ENCODE measurements at places on chromosomes 5 and 9.

GRCh38 chr9:106857811-106858470, 5.0 kb upstream of the ZNF462 start:
- DNase-seq = no peak

DNA sequence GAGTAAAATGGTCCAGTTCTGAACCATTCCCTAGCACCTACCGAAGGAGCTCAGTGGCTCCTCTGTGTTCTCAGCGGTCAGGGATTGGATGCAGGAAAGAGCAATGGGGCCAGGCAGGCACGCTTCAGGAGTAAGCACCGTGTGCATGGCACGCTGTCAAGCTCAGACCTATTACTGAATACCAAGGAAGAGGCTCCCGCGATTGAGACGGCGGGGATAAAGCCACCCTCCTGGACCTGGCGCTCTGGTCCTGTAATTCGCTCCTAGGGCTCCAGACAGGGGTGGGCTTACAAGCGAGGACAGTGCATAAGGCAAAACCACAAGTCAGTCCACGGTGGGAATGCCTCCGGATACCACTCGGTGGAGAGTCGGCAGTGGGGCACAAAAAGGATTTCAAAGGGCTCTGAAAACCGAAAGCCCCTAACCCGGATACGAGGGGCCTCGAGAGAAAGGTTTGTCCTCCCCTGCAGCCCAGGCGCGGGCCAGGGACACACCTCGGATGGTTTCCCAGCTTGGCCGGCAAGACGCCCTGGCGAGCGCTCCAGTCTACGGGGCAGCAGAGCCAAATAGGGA, 988 bp downstream of the OXCT1 start:
- DNase-seq = no peak

DNA sequence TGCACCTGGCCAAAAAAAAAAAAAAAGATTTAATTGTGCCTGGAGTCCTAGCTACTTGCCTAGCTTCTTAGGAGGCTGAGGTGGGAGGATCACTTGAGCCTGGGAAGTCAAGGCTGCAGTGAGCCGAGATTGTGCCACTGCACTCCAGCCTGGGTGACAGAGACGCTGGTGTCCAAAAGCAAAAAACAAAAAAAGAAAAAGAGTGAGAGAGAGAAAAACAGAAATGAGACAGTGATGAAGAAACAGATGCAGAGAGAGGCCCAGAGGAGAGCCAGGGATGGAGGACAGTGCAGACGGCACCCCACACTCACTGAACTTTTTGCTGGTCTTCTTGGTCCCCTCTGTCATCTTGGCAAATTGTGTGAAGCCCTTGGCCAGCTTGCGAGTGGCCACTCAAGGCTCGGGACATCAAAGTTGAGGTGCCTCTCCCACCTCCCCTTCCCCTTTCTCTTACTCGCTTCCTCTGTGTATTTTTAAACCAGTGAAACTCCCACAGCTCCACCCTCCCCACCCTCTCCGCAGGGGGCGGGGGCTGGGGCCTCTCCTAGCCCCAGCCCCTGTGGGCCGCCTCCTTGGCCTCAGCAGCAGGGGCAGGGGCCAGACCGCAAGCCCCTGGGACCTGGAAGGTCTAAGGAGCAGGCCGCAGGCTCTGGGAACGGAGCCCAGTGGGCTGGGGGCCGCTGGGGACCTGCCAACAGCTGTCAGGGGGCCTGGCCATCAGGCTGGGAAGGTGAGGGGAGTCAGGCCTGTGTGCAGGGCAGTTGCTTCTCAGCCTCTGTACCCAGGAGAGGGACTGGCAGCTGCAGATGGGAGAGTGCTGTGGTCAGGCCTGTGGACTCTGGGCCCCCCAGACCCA, at the start of gene SH2D3C:
TSS of gene SH2D3C (minus strand) at position 387 of the 856 bp plus-strand sequence. CDS start at position 348, 39 bp downstream.
- DNase-seq = no peak

GRCh38 chr5:98927989-98928872, 576 bp downstream of the CHD1 start:
- DNase-seq = peak; percentile 46

- no peak for DNase-seq
These were observed 857.1 kb downstream of the TAF11L14 start for GRCh38 chr5:18491349-18491748.

GRCh38 chr5:88428633-88429032, 160.0 kb upstream of the TMEM161B start:
- no peak for DNase-seq

GRCh38 chr5:72234265-72234700, 85.8 kb downstream of the MRPS27 start:
- no peak for DNase-seq

DNA sequence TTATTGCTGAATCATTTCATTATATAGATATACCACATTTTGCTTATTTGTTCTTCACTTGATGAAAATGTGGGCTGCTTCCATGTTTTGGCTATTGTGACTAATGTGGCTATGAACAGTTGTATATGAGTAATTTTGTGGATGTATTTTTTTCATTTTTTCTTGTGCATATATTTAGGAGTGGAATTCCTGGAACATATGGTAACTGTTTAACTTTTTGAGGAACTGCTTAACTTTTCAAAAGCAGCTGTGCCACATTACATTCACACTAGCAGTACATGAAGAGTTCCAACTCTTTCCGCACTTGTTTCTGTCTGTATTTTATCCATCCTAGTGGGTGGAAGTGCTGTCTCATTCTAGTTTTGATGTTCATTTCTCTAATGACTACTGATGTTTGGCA, 67.8 kb downstream of the JAK2 start:
- DNase-seq = no peak

DNA sequence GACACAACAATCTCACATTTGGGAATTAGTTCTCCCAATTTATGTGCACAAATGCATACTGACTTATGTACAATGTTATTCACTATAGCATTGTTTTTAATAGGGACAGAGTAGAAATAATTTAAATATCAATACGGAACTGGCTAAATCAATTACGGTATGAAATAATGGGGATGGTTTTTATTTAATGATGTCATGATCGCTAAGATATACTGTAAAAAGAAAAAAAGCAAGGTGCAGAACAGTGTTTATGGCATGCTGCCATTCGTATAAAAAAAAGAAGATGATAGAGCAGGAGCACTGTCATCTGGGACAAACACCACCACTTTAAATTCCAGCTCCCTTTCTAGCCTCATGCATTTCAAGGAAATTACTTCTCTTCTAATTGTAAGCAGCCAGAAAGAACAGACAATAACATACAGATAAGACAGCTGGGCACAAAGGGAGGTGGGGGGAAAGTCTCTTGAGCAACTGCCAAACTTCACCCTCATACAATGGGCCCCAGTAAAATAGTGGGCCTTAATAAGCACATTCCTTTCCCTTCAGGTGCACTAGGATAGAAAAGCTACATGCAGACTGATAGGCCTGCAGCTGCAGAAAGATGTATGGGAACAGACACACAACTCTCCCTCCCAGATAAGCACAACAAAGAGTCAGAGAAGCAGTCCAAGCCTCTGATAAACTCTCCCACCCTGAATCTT, 8.4 kb downstream of the SREK1IP1 start:
- DNase-seq = no peak

GRCh38 chr5:118405650-118406061, 582.7 kb downstream of the DTWD2 start:
- DNase-seq = no peak

DNA sequence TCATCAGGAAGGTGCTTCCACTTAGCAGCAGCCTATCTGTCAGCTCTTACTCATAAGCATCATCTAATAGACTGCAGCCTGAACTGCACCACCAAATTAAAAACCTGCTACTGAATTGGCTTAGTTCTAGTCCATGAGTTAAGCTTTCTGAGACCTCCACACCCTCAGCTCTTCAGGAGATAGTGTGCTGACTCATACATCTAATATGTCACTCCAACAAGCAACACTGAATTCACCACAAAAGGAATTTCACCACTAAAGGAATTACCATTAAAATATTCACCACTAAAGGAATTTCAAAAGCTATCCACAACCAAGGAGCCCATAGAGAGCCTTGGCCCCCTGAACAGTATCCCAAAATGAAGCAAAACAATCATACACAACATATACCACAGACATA, 418.5 kb upstream of the RORB start:
- DNase-seq = no peak

DNA sequence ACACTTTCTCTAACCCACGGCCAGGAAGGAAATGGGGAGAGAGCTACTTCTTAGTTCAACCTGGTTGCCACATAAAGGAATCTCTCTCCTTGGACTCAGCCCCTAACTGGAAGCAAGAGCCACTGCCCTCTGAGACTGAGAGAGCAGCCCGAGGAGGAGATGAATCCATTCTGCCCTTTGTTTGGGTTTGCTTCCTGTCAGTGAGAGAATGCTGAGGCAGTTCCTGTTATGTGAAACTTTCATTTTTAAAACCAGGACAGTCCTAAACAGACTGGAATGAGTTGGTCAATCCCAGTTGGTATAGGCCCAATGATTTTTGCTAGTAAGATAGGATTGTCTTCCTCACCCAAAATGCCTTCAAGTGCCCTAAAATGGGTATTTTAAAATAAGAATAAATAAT, 205.1 kb downstream of the NTRK2 start:
- no peak for DNase-seq

- DNase-seq = no peak
These were observed 61.8 kb upstream of the STXBP1 start for GRCh38 chr9:127550282-127550681.

DNA sequence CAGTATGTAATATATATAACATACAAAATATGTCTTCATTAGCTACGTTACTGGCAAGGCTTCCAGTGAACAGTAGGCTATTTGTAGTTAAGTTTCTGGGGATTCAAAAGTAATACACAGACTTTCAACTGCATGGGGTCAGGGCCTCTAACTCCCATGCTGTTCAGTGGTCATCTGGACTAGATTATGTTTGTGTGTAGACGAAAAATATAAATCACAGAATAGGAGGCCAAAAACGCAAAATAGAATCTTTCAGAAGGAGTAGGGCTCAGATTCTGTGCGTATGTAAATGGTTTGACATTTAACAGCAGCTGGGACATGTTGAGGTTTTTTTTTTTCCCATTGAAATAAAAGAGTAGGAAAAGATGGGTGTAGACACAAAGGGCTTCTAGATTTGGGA, 1048.7 kb upstream of the WWC1 start:
- no peak for DNase-seq

DNA sequence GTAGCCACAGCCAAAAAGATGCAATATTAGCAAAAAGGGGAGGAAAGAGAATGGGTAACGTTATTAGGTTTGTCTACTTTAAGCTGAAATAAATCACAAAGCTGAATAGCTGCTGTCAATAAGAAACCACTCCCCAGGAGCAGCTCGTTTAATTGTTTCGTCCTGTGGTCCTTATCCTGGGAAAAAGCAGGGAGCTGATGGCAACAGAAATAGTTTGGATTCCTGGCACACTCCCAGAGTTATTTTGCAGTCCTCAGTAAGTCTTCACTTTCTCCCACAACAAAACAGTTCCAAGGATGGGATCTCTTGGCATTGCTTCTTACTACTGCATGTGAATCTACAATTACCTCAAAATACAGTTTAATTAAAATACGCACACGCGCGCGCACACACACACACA, 28.8 kb downstream of the FRMD3 start:
- DNase-seq = no peak

DNA sequence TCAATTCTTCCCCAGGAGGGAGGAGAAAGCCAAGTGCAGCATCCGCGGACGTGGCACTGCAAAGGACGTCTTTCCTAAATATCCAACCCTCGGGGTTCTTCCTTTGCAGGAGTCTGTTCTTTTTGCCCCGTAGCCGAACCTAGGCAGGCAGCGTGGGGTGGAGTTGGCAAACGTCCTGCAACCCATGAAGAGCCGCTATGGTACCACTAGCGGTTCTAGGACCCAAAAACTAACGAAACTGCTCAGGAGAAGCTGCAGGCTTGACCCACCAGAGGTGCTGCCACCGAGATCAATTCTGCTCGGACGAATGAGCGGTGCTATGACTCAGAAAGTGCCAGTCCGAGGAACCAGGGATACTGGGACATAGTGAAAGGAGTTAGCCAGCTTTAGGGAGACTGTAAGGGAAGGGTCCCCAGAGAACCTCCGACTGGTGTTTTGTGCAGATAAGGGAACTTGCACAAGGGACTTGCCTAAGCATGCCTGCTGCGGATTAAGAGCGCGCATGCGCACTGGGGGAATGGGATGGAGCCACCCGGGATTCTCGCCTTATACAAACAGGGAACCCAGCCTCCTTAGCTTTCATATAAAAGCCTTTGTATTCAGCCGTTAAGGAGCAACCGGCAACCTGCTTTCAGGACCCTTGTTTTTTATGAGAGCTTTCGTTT, 32.7 kb downstream of the ANXA2R start:
- DNase-seq = peak; percentile 45

- DNase-seq = no peak
These were observed 5.0 kb downstream of the LAMC3 start for GRCh38 chr9:131013771-131014676.

DNA sequence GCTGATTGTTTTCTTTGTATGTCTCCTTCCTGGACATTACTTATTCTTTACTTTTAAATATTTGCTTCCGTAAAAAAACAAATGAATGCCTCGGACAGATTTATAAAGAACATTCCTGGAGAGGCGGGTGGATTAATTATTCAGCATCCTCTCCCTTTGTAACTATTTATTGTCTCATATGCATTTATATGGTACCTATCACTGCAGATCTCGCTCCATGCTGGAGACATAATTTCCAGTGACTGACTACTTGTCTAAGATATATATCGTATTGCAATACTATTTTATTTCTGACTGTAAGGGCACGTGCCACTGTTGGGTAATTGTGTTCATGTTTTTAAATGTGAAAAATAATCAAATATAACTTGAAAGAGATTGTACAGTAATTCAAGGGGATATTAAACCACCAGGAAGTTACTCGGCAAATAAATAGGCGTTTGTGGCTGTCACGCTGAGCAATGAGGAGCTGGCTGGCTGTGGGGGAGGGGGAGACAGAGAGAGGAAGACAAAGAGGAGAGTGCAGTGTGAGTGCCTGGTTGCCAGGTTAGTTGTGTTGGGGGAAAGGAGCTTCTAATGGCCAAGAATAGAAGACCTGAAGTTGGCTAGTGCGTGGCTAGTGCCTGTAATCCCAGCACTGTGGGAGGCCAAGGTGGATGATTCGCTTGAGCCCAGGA, 131.8 kb upstream of the GABRP start:
- DNase-seq = no peak

DNA sequence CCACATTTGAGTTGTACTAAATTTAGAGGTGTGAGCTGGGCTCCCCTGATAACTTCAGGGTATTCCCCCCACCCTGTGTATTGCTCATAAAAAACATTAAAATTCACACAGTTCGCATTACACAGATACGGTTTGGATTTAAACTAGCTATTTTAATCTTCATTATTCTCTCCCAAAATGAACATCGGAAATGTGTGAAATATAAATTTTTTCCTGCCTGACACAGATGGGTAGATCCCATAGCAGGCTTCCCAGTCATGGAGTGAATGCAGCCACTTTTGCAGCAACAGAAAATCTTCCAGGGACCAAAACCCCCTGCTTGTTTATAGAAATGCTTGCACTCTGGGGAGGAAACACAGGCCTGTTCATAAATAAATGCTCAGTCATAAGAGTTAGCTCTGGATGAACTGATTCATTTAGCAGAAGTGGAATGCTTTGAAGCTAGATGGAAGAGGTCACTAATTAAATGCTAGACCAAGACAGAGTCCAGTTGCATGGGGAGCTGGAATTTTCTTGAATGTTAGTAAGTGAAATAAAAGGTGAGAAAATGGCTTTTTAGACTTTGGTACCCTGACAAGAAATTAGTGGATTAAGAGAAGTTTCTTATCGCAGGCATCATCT, 115.6 kb downstream of the PDE8B start:
- no peak for DNase-seq

- DNase-seq = no peak
These were observed 30.1 kb downstream of the SLIT3 start for GRCh38 chr5:169270827-169271226.

- DNase-seq = no peak
These were observed 94.9 kb downstream of the PCDH1 start for GRCh38 chr5:141783005-141783946.

- DNase-seq = no peak
These were observed 54.7 kb upstream of the DAPK1 start for GRCh38 chr9:87443006-87443405.

- no peak for DNase-seq
These were observed 598.8 kb upstream of the BRINP1 start for GRCh38 chr9:119967867-119968535.

Measured in substantia nigra (tissue), 51 donors.